ENCODE measurements at places on chromosomes 11 and 22. TPM values are rescaled to one million over a fixed set of nuclear protein-coding genes. Genes with fewer than 3 reads are reported as not detected.

IRAG1 gene
- total RNA-seq: 73.2 TPM

SERGEF gene
- 37.9 TPM for total RNA-seq

SAC3D1 gene
- total RNA-seq: 9.0 TPM

RHOD gene
- total RNA-seq: 16.8 TPM

CCDC34 gene
- total RNA-seq: 4.0 TPM

CCDC73 gene
- total RNA-seq: not detected

TRPM5 gene
- not detected for total RNA-seq

PPFIBP2 gene
- 18.1 TPM for total RNA-seq

OR51E2 gene
- total RNA-seq: not detected

TBC1D22A gene
- 12.6 TPM for total RNA-seq

CAVIN3 gene
- total RNA-seq: 433 TPM

APOBEC3C gene
- total RNA-seq: 12.8 TPM

KRTAP5-9 gene
- not detected for total RNA-seq

OR8G1 gene
- total RNA-seq: not detected

GAL gene
- total RNA-seq: not detected

OR52N1 gene
- not detected for total RNA-seq

CD248 gene
- 21.9 TPM for total RNA-seq

ASCL2 gene
- not detected for total RNA-seq

TEX54 gene
- total RNA-seq: not detected

VPS11 gene
- total RNA-seq: 38.9 TPM

CD3G gene
- total RNA-seq: not detected

RTL10 gene
- total RNA-seq: 10.6 TPM

Measured in aortic smooth muscle cell (primary cell).